ENCODE measurements at places on chromosomes 2 and 18.

GRCh38 chr2:85410584-85411404, 628 bp upstream of the CAPG start:
- peak; percentile 29 for DNase-seq

DNA sequence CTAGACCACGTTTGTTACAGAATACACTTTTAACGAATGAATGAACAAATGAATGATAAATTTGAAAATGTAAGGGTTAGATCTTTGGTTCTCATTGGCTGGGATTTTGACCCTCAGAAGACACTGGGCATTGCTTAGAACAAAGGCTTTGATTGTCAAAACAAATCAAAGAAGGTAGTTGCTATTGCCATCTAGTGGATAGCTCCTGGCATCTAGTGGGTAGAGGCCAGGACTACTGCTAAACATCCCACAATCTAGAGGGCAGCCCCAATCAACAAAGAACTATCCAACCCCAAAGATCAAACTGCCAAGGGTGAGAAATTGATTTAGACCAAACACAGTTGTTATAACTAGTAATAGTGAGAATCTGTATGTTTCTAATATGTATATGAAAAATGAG, 552.3 kb downstream of the KCNJ3 start:
- DNase-seq, result no peak

GRCh38 chr18:38654946-38655345, 1089.3 kb upstream of the CELF4 start:
- DNase-seq, result no peak

- DNase-seq, result no peak
These were observed 172.3 kb downstream of the PID1 start for GRCh38 chr2:229098801-229099200.

DNA sequence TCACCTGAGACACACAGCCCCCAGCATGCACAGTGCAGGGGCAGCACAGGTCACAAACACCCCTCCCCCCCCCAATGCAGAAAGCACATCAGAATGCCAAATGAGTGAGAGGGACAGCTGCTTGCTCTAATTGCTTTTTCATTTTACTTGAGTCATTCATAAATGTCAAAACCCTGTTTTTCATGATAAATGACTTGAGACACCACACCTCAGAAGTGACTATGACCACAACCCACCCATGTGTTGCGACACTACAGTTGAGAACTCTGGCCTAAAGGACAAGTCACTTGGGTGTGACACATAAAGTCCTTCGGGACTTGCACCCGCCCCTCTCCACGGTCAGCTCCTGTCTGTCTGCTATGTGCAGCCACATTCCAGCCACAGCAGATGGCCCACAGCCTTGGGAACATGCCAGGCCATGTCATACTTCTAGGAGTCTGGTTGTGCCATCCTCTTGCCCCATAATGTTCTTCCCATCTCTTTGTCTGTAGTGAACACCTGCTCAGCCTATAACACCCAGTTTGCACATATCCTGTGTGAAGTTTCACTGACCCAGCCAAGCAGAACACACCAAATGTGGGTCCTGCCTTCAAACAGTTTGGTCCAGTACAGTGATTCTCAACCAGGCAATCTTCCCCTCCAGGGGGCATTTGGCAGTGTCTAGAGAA, 30.2 kb upstream of the RIOK3 start:
- peak; percentile 43 for DNase-seq

GRCh38 chr18:46609048-46609447, 48.0 kb downstream of the LOXHD1 start:
- DNase-seq, result no peak
